ENCODE measurements at places on chromosomes 12 and 14.

- no peak for DNase-seq
- H3K4me1 ChIP-seq, result no peaks in the 10 kb centered on the region
- H3K27ac ChIP-seq, result no peak overlapping the region
These were observed 113.5 kb upstream of the VASH1 start for GRCh38 chr14:76647697-76648298.

- H3K4me3 ChIP-seq, result no peak overlapping the region
- no peak overlapping the region for H3K27ac ChIP-seq
- H3K36me3 ChIP-seq, result no peaks in the 10 kb centered on the region
- no peaks in the 10 kb centered on the region for H3K4me1 ChIP-seq
These were observed 10.6 kb upstream of the PSEN1 start for GRCh38 chr14:73125746-73126145.

DNA sequence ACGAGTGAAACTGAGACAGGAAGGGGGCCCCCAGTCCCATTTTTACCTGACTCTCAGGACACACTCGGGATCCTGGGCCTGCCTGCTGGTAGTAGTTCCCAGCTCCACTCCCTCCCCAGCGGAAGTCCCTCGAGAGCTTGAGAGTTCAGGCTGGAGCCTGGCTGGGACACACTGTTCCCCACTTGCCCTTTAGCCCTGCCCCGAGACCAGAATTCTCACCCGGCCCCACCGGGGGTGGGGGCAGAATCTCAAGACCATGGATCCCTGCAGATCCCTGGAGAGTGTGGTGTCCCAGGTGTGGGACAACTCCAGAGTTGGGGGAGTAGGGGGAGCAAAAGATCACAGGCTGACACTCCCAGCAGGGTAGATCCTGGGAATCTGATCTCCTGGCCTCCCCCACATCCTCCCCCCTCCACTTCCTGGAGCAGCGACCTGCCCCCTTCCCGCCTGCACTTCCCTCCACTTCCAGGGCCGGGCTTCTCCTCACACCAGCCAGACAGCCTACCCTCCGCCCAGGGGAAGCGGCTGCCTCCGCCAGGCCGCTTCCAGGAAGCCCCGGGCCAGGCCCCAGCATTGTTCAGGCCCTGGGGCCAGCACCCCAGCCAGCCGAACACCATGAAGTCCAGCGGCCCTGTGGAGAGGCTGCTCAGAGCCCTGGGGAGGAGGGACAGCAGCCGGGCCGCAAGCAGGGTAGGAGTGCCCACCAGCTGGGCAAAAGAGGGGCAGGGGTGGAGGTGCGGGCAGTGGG is at the start of gene TNS2:
Gene TNS2, plus strand, starts transcription at position 495 of the 748 bp plus-strand sequence. Its CDS starts 121 bp downstream, at position 616.
- peaks cover 26% of the 10 kb centered on the region for H3K4me1 ChIP-seq
- peak within 1 kb of the TSS; percentile 77 for H3K27ac ChIP-seq
- DNase-seq, result no peak
- H3K27me3 ChIP-seq, result no peaks in the 10 kb centered on the region

GRCh38 chr12:103441437-103442181 is 54.2 kb downstream of the C12orf42 start:
- no peaks in the 10 kb centered on the region for H3K27me3 ChIP-seq
- H3K36me3 ChIP-seq, result no peaks in the 10 kb centered on the region
- H3K27ac ChIP-seq, result peak overlapping the region; percentile 42
- H3K4me1 ChIP-seq, result no peaks in the 10 kb centered on the region
- H3K4me3 ChIP-seq, result no peak overlapping the region
- peak; percentile 82 for DNase-seq

- no peak overlapping the region for H3K4me3 ChIP-seq
- DNase-seq, result no peak
- peaks cover 1% of the 10 kb centered on the region for H3K4me1 ChIP-seq
These were observed 183.5 kb downstream of the ADGRD1 start for GRCh38 chr12:131137009-131137835.

DNA sequence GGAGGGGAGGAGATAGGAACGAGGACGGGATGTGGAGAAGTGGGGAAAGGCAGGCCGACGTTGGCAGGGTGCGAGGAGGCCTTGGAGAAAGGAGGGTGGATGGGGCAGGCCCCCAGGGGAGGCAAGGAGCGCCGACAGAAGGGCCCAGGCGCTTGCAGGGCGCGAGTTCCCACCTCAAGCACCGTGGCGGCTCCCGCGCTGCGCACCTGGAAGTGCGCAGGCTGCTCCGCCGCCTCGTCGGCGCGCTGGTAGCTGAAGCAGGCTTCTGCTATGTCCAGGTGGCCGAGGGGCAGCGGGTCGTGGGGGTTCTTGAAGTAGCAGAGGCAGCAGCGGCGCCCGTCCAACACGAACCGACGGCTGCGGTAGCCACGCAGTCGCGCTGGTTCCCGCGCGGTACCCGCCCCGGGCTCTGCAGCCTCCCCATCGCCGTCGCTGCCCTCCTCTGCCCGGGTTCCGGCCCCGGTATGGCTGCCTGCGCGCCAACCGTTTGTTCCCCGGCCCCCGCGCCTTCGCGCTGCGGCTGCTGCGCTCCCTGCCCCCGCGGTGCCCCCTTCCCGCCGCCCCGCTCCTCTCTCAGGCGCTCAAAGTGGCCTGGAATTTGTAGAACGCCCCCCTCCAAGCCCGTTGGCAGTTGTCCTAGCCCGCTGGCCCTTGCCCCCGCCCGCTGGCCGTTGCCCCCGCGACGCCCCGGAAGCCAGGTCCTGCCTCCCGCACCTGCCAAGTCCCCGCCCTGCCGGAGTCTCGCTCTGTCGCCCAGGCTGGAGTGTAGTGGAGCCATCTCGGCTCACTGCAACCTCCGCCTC is 1.1 kb upstream of the ACTR6 start:
- DNase-seq, result peak; percentile 93
- no peaks in the 10 kb centered on the region for H3K4me1 ChIP-seq
- H3K4me3 ChIP-seq, result peak overlapping the region; percentile 95
- H3K36me3 ChIP-seq, result no peaks in the 10 kb centered on the region
- no peaks in the 10 kb centered on the region for H3K27me3 ChIP-seq

GRCh38 chr14:100442036-100442435 is 118.9 kb downstream of the SLC25A47 start:
- DNase-seq, result no peak
- H3K27me3 ChIP-seq, result no peaks in the 10 kb centered on the region
- no peak overlapping the region for H3K4me3 ChIP-seq

DNA sequence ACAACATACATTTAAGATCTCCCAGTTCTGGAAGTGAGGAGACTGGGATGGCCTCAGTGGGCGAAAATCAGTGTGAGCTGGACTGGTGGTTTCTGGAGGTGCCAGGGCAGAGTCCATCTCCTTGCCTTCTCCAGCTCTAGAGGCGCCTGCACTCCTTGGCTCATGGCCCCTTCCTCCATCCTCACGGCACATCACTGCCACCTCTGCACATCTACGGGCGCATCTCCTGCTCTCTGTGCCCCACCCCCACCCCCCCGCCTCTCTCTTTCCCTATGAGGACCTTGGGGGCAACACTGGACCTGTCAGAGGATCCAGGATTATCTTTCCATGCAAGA is 62.8 kb upstream of the DIO3 start:
- no peak for DNase-seq
- H3K4me3 ChIP-seq, result no peak overlapping the region
- no peaks in the 10 kb centered on the region for H3K36me3 ChIP-seq
- no peaks in the 10 kb centered on the region for H3K4me1 ChIP-seq

GRCh38 chr12:31456562-31456961 is 130.6 kb upstream of the SINHCAF start:
- no peaks in the 10 kb centered on the region for H3K36me3 ChIP-seq
- no peaks in the 10 kb centered on the region for H3K4me1 ChIP-seq
- no peaks in the 10 kb centered on the region for H3K27me3 ChIP-seq

GRCh38 chr14:74649673-74650072 is 37.6 kb upstream of the LTBP2 start:
- H3K36me3 ChIP-seq, result no peaks in the 10 kb centered on the region
- H3K4me1 ChIP-seq, result no peaks in the 10 kb centered on the region
- no peak for DNase-seq
- no peak overlapping the region for H3K27ac ChIP-seq

DNA sequence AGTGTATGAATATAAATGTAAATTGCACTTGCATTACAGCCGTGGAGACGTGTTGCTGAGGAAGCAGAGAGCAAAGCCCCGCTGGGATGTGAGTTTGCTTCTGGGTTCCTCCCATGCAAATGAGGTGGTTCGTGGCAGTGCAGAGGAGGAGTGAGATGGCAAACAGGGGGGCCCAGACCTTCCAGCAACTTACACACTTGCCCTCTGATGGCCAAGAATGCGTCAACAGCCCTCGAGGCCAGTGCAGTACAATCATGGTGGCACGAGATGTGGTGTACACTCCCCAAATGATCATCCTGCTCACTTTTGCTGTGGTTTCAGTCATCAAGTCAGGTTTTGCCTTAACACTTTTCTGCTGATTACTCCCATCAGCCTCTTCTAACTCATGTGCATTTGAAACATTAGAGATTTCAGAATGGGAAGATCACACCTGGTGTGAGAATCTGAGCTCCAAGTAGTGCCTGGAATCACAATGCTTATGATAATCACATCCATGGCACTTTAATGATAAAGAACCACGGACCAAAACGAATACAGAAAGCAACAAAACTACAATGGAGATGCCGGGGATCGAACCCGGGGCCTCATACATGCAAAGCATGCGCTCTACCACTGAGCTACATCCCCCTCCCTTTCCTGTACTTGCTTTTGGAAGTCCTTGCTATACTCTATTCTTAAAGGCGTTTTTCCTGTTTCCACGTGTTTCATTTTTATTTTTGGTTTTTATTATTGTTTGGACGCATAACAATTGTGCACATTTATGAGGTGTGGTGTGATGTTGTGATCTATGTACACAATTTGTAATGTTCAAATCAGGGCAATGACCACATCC is 7.0 kb upstream of the UBC start:
- no peak overlapping the region for H3K4me3 ChIP-seq
- H3K36me3 ChIP-seq, result no peaks in the 10 kb centered on the region
- H3K27me3 ChIP-seq, result no peaks in the 10 kb centered on the region
- H3K4me1 ChIP-seq, result peaks cover 36% of the 10 kb centered on the region
- DNase-seq, result peak; percentile 93

DNA sequence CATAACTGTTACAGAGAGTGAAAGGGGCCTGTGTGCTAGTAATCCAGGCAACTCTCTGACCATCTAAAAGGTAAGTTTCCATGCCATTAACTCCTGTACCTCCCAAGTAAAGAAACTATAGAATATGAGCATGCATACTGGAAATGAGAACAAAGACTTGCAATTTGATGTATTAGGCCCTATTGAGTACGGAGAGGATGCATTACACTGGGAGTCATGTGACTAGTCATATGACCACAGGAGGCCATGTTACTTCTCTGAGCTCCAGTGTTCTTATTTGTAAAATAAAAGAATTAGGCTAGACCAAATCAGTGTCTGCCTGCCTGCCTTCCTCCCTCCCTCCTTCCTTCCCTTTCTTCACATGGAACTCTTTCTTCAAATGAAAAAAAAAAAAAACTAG is 440.1 kb upstream of the CCDC196 start:
- no peak overlapping the region for H3K27ac ChIP-seq
- DNase-seq, result no peak
- no peaks in the 10 kb centered on the region for H3K36me3 ChIP-seq
- no peak overlapping the region for H3K4me3 ChIP-seq

- H3K4me1 ChIP-seq, result peaks cover 5% of the 10 kb centered on the region
- no peak for DNase-seq
- H3K27ac ChIP-seq, result peak overlapping the region; percentile 89
- no peaks in the 10 kb centered on the region for H3K27me3 ChIP-seq
- no peaks in the 10 kb centered on the region for H3K36me3 ChIP-seq
These were observed 36.1 kb downstream of the TMCC3 start for GRCh38 chr12:94614288-94614721.

DNA sequence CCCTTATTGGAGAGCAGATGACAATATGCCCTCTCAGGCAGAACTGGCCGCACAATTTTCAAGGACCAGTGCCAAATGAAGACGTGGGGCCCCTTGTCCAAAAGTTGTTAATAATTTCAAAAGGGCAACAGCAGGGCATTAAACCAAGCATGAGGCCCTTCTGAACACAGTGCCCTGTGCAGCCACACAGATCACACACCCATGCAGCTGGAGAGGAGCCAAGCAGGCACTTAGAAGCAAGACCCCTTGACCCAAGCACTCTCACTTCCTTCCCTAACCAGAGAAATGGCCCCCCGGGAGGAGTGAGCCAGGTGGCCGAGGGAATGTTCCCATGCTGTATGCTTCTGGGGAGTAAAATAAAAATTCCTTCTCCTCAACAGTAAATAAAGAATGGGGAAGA is 114.0 kb upstream of the TMPO start:
- no peak overlapping the region for H3K4me3 ChIP-seq
- H3K36me3 ChIP-seq, result no peaks in the 10 kb centered on the region
- H3K27me3 ChIP-seq, result no peaks in the 10 kb centered on the region
- peaks cover 2% of the 10 kb centered on the region for H3K4me1 ChIP-seq
- no peak overlapping the region for H3K27ac ChIP-seq
- DNase-seq, result no peak

- H3K36me3 ChIP-seq, result no peaks in the 10 kb centered on the region
- no peaks in the 10 kb centered on the region for H3K27me3 ChIP-seq
- H3K4me1 ChIP-seq, result no peaks in the 10 kb centered on the region
- no peak for DNase-seq
These were observed 24.4 kb upstream of the MGST1 start for GRCh38 chr12:16323010-16323409.

DNA sequence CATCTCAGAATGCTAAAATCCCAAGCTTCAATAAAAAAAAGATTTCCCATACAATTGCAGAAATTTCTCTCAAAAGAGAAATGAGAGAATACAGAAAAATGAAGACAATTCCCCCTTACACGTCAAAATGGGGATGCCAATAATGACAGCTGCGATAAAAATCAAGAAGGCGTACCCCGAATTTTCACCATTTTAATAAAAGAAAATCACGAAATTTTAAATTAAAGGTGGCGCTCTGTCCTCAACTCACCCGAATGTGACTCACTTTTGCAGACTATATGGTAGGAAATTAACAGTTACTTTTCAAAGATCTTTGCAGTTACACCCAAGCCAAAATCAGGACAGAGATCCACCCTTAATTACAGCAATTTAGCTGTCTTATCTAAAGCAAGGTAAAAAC is 2.1 kb downstream of the ATP2B1 start:
- no peak for DNase-seq
- H3K36me3 ChIP-seq, result no peaks in the 10 kb centered on the region
- H3K27ac ChIP-seq, result no peak overlapping the region
- H3K27me3 ChIP-seq, result no peaks in the 10 kb centered on the region

- H3K27me3 ChIP-seq, result no peaks in the 10 kb centered on the region
- H3K36me3 ChIP-seq, result no peaks in the 10 kb centered on the region
- H3K4me3 ChIP-seq, result no peak overlapping the region
- H3K27ac ChIP-seq, result no peak overlapping the region
- no peaks in the 10 kb centered on the region for H3K4me1 ChIP-seq
These were observed 101.8 kb downstream of the LRIG3 start for GRCh38 chr12:58818546-58818945.

DNA sequence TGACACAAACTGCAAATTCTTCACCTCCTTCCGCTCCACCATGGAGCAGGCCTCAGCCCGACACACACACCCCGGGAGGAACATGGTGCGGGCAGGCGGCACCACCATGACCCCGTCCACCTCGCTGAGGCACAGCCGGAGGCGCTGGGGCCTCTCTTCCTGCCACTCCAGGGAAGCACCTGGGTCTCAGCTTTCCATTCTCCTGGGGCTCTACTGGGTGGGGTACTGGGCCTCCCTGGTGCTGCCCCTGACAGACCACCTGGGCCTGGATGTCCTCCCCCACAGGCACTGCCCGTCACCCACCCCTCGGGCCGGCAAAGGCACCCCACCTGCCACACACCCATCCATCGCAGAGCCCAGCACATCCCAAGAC is 9.9 kb downstream of the AKT1 start:
- H3K4me3 ChIP-seq, result no peak overlapping the region
- peaks cover 32% of the 10 kb centered on the region for H3K4me1 ChIP-seq
- no peaks in the 10 kb centered on the region for H3K36me3 ChIP-seq
- no peaks in the 10 kb centered on the region for H3K27me3 ChIP-seq

All from Peyer's patch (tissue), 4 donors.